Suprapubic skin (tissue), 4 donors: ENCODE measurements at places on chromosomes 6 and 20. TPM values are rescaled to one million over a fixed set of nuclear protein-coding genes. Genes with fewer than 3 reads are reported as not detected.
A peak's percentile ranks its signal among the peaks of the same experiment; 100 is the strongest.

- peak overlapping the region; percentile 95 for H3K27ac ChIP-seq
- no peaks in the 10 kb centered on the region for H3K27me3 ChIP-seq
- H3K36me3 ChIP-seq, result no peaks in the 10 kb centered on the region
- H3K4me3 ChIP-seq, result peak overlapping the region; percentile 92
- H3K4me1 ChIP-seq, result peaks cover 16% of the 10 kb centered on the region
These were observed 970 bp downstream of the BLTP3A start for GRCh38 chr6:34792605-34793500.

The TFAP2A gene
- 135 TPM for total RNA-seq

- H3K36me3 ChIP-seq, result no peaks in the 10 kb centered on the region
- H3K27ac ChIP-seq, result no peak overlapping the region
These were observed 21.1 kb upstream of the IPCEF1 start for GRCh38 chr6:154377726-154378125.

- no peak overlapping the region for H3K4me3 ChIP-seq
- no peak overlapping the region for H3K27ac ChIP-seq
These were observed 181.6 kb downstream of the CDC5L start for GRCh38 chr6:44569131-44569530.

The GTSF1L gene
- total RNA-seq, result not detected

The TRIM15 gene
- total RNA-seq, result 1.1 TPM

GRCh38 chr20:17854307-17854903 is 114.2 kb downstream of the SNX5 start:
- DNase-seq, result no peak
- no peak overlapping the region for H3K27ac ChIP-seq
- H3K4me3 ChIP-seq, result no peak overlapping the region
- no peaks in the 10 kb centered on the region for H3K36me3 ChIP-seq
- H3K4me1 ChIP-seq, result peaks cover 27% of the 10 kb centered on the region

The GPLD1 gene
- total RNA-seq, result 55.3 TPM

The TINAG gene
- total RNA-seq, result not detected

GRCh38 chr20:62668441-62669027 is 26.2 kb downstream of the SLCO4A1 start:
- no peak for DNase-seq
- H3K4me3 ChIP-seq, result no peak overlapping the region
- no peak overlapping the region for H3K27ac ChIP-seq
- H3K27me3 ChIP-seq, result peaks cover 19% of the 10 kb centered on the region

DNA sequence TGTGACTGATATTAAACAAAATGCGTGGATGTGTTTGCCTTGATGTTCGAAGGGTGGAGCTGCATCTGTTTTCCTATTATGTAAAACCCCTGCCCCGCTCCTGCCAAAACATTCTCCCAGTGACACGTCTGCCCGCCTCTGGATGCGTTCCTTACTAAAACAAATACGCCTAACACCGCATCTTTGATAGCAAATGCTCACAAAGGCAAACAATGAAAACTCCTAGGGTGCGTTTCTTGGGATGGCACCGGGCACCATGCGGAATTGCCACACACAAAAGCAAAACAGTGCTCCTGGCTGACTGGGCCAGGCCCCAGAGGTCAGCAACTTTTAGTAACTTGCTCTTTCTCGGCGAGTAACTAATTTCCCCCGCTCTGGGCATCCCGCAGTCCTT is 9.0 kb upstream of the FOXC1 start:
- no peak overlapping the region for H3K4me3 ChIP-seq
- peaks cover 29% of the 10 kb centered on the region for H3K4me1 ChIP-seq
- no peak overlapping the region for H3K27ac ChIP-seq
- DNase-seq, result no peak
- no peaks in the 10 kb centered on the region for H3K36me3 ChIP-seq
- peaks cover 73% of the 10 kb centered on the region for H3K27me3 ChIP-seq

- no peak for DNase-seq
- H3K27me3 ChIP-seq, result peaks cover 16% of the 10 kb centered on the region
- no peaks in the 10 kb centered on the region for H3K4me1 ChIP-seq
These were observed 309.0 kb upstream of the SULF2 start for GRCh38 chr20:48094196-48094749.

The STMND1 gene
- total RNA-seq, result not detected

- H3K27me3 ChIP-seq, result no peaks in the 10 kb centered on the region
- H3K4me3 ChIP-seq, result no peak overlapping the region
- no peak for DNase-seq
These were observed 13.4 kb upstream of the BTN3A2 start for GRCh38 chr6:26351544-26351953.

GRCh38 chr6:158006821-158007570 is 25.3 kb downstream of the SYNJ2 start:
- no peaks in the 10 kb centered on the region for H3K27me3 ChIP-seq
- H3K4me3 ChIP-seq, result no peak overlapping the region
- no peaks in the 10 kb centered on the region for H3K36me3 ChIP-seq
- DNase-seq, result no peak
- H3K4me1 ChIP-seq, result peaks cover 42% of the 10 kb centered on the region

GRCh38 chr20:48329676-48330664 is 497.8 kb downstream of the PREX1 start:
- peaks cover 6% of the 10 kb centered on the region for H3K4me1 ChIP-seq
- no peak overlapping the region for H3K4me3 ChIP-seq
- H3K27ac ChIP-seq, result no peak overlapping the region
- no peaks in the 10 kb centered on the region for H3K27me3 ChIP-seq

- H3K4me1 ChIP-seq, result peaks cover 12% of the 10 kb centered on the region
- H3K27ac ChIP-seq, result peak overlapping the region; percentile 76
- H3K4me3 ChIP-seq, result no peak overlapping the region
- DNase-seq, result peak; percentile 87
- H3K36me3 ChIP-seq, result no peaks in the 10 kb centered on the region
These were observed 8.3 kb upstream of the TTPAL start for GRCh38 chr20:44467289-44467883.

The ARMH2 gene
- total RNA-seq, result not detected

The TBX18 gene
- total RNA-seq, result 3.2 TPM

The SLC17A4 gene
- not detected for total RNA-seq

DNA sequence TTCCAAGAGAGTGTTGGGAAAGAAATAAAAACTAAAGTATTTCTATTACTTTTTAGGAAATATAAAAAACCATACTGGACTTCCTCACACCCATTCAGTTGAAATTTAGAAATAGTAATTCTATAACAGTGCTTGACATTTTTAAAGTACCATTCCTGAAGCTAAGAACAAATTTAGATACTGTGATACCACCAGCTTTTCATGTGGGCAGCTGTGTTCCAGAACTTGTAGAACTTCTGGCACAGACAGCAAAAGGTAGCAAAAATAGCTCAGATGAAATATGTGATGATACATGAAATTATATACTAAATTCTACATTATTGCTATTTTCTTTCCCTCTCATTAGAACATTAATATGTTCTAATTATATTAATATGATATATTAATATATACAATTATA is 346.5 kb downstream of the SYNE1 start:
- no peak for DNase-seq
- H3K27ac ChIP-seq, result no peak overlapping the region
- no peaks in the 10 kb centered on the region for H3K4me1 ChIP-seq
- H3K4me3 ChIP-seq, result no peak overlapping the region
- no peaks in the 10 kb centered on the region for H3K27me3 ChIP-seq

- no peaks in the 10 kb centered on the region for H3K36me3 ChIP-seq
- no peak overlapping the region for H3K4me3 ChIP-seq
- no peak for DNase-seq
- no peaks in the 10 kb centered on the region for H3K27me3 ChIP-seq
These were observed 132.8 kb downstream of the PFDN4 start for GRCh38 chr20:54340667-54341081.

DNA sequence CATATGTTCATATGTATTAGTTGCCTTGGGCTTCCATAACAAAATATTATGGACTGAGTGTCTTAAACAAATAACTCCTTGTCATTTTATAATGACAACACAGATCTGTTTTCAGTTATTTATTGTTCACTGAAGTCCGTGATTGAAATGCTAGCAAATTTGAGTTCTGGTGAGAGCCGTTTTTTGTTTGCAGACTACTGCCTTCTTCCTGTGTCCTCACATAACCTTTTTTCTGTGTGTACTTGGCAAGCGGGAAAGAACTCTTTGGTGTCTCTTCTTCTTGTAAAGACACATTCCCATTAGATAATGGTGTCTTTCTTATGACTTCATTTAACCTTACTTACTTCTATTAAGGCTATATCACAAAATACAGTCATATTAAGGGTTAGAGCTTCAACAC is 482.9 kb upstream of the EYS start:
- no peak overlapping the region for H3K27ac ChIP-seq
- no peaks in the 10 kb centered on the region for H3K27me3 ChIP-seq
- DNase-seq, result no peak
- no peaks in the 10 kb centered on the region for H3K4me1 ChIP-seq
- H3K36me3 ChIP-seq, result no peaks in the 10 kb centered on the region
- H3K4me3 ChIP-seq, result no peak overlapping the region

The PCIF1 gene
- total RNA-seq, result 37.2 TPM

The DDRGK1 gene
- 50.0 TPM for total RNA-seq

DNA sequence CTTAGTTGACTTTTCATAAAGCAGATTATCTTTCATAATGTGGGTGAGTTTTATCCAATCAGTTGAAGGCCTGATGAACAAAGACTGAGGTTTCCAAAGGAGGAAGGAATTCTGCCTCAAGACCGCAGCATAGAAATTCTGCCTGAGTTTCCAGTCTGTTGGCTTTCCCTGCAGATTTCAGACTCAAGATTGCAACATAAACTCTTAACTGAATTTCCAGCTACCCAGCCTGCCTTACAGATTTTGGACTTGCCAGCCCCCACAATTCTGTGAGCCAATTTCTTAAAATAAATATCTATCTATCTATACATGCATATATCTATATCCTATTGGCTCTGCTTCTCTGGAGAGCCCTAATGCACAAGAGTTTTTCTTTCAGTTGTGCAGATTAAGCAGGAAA is 57.3 kb upstream of the SMLR1 start:
- H3K4me1 ChIP-seq, result no peaks in the 10 kb centered on the region
- no peaks in the 10 kb centered on the region for H3K36me3 ChIP-seq
- H3K27ac ChIP-seq, result no peak overlapping the region
- H3K4me3 ChIP-seq, result no peak overlapping the region
- no peak for DNase-seq

DNA sequence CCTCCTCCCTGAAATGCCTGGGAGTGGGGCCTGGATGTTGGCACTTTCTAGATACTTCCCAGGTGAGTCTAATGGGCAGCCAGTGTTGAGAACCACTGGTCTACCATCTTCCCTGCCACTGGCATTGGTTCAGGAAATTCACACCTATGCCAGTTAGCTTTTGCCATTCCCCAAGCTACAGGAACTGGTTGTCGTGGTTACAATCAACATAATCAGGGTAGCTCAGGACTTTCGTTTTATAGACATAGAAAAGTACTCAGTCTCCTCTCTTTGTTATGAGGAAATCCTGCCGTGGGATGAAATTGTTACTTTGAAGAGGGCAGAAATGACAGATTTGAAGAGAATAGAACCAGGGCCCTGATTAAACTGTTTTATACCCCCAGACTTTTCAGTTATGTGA is 127.9 kb upstream of the FOXO3 start:
- H3K36me3 ChIP-seq, result no peaks in the 10 kb centered on the region
- DNase-seq, result no peak
- H3K4me1 ChIP-seq, result no peaks in the 10 kb centered on the region
- no peak overlapping the region for H3K27ac ChIP-seq

The HMGCLL1 gene
- 0.23 TPM for total RNA-seq
